ENCODE measurements at places on chromosomes 16 and 17.

DNA sequence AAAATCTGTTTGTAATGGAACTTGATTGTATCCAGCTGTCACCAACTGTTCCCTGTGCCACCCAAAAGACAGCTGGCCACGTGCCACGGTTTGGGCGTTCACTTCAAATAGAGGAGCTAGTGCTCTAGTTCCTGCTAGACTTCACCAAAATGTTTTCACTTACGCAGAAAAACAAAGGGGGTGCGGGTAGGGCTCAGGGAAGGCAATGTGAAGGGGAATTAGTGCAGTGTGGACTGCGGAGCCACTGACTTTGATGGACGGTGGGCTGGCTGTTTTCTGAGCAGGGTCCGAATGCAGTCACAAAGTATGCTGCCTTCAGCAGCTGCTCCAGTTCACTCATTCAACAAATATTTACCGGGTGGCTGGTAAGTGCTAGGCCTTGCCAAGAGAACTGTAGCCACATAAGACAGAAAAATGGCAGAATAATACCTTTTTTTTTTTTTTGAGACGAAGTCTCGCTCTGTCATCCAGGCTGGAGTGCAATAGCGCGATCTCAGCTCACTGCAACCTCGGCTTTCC lies 7.6 kb upstream of the CYTH1 start:
- DNase-seq, result peak; percentile 68

DNA sequence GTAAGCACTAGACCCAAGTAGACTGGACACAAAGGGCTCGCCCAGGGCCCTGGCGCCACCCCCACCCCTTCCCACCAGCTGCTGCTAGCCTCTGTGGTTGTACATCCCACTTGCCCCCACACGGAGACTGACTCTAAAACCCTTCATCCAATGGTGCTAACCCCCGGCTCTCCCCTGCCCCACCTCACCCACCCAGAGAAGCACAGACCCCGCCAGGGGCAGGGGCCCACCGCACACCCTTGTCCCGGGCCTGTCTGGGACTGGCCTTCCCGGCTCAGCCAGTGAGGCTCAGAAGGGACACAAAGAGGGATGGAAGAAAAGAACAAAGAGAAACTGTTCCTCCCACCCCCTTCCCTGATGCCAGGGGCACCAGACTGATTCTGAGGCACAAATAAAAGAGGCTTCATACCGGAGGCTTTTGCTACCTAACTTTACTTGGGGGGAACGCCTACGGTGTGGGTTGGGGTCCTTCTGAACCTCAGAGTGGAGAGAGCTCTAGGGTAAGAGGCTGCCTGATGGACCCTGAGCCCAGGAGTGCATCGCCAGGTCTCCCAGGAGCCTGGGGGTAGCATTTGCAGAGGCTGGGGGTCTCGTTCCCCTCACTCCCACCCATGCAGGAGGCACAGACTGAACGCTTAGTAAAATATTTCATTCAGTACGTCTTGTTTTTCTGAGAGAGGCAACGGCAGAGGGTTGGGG lies 8.2 kb downstream of the CORO6 start:
- DNase-seq, result no peak

- DNase-seq, result peak; percentile 90
Observed at GRCh38 chr17:44066204-44066930, at the start of gene LSM12. TSS of gene LSM12 (minus strand) at chr17:44066671. CDS start at chr17:44066587, 84 bp downstream.

GRCh38 chr16:69039333-69039941 lies 66.0 kb upstream of the HAS3 start:
- DNase-seq, result peak; percentile 71

DNA sequence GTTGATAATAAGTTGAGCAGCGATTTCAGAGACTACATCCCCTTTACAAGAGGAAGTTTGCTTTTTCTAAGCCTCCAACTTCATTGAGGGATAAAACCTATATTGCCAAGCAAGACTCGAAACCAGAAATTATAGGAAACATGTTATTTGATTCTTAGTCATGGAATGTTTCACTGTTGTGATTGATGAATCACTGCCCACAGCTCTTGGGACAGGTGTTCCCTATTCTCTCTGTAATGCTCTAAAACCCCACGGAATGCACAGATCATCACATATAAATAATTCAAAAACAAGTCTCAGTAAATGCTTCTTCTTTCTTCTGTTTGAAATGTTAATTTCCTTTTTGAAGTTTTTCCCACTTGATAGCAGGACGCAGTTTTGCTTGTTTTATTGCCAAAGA lies 809.5 kb upstream of the GOT2 start:
- DNase-seq, result peak; percentile 70

GRCh38 chr17:76049836-76050537 lies 22.3 kb downstream of the SRP68 start:
- no peak for DNase-seq

GRCh38 chr16:28258567-28258966 lies 33.8 kb upstream of the SBK1 start:
- DNase-seq, result peak; percentile 8

DNA sequence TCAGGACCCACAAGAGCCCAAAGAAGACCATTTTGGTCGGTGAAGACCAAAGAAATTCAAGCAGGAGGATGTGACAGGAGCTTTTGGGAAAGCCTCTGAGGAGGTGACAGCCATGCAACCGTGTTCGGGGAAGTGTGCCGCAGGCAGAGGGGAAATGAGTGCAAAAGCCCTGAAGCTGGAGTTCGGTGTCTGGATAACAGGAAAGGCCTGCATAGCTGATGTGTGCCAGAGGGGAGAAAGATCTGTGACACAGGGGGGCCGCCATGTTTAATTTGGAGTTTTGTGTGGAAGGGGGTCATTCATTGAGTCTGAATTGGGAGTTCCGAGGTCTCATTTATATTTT lies 870 bp upstream of the ZC3H7A start:
- DNase-seq, result peak; percentile 33

DNA sequence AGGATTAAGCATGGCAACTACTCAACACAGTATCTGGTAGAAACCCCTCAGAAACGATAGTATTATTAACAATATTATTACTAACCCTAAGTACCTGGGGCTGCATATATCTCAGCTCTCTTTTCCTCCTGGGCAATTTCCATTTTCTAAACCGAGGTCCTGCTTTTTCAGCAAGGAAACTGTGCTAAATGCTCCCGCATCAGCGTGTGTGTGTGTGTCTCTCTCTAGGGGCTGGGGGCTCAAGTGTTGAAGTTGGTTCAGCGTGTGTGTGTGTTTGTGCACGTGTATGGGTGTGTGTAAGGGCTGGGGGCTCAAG lies 169.3 kb upstream of the MAF start:
- DNase-seq, result no peak

DNA sequence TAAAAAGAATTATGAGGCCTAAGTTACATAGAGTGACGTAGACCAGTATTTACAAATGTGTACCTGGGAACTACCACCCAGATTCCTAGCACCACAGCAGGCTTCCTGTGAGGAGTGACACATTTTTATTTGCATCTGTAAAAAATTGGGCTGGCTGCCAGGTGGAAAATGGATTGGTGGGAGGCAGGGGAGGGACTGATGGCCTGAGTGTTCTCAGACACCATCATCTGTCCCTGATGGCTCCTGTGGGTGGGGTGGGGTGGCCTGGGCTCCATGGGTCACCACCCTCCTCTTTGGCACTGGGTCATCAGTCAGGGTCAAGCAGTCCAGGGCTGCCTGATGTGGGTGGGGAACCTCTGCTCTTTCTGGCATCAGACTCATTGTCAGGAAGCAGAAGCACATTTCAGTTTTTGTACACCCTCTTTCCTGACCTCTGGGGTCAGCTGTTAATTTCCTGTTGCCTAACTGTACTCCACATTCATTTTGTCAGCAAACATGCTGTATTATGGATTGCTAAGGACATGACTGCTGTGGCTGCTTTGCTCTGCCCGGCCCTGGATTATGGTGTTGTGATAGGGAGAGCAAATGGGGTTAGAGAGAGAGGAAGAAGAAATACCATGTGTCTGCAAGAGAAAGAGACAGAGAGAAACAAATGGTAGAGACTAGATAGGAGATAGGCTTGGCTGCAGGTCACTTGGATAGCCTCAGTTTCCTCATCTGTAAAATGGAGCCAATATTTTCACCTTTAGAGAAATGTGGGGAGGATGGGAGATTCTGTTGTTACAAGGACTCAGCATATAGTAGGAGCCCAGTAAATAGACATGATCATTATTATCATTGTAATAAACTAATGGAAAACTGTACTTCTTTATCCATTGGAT lies 11.6 kb upstream of the MFAP4 start:
- peak; percentile 74 for DNase-seq

DNA sequence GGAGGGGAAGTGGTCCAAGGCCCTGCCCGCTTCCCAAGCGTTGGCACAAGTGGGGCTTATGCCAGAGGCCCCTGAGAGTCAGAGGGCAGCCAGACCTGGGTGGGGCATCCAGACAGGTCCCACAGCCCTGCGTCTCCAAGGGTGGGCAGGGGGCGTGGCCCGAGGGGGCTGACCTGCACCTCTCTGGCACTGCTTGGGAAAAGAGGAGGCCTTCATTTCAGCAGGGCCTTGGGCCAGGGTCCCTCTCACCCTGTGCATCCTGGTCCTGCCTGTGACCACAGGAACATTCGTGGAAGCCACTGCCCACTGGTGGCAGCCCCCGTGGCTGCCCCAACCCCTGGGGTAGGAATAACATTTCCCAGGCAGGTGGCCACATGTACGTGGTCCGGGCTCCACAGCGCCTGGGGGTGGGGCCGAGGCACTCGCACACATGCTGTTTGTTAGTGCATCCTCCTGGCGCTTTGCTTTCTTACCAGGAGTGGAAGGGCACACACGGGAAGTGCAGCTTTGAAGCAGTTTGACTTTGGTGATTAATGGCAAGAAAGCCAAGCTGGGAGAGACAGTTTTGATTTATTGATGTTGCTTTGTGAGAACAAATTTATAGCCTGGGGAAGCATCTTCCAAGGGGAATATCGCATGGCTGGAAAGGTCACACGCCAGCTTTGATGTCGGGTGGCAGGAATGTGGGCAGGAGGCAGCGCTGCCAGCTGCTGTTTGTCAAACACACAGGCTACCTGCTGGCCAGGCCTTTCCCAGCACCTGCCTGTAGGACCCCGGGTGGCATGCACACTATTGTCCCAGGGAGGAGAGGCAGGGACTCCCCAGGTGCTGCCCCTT lies 4.3 kb downstream of the CENPX start:
- DNase-seq, result no peak

GRCh38 chr17:72955391-72956140 lies 136.9 kb downstream of the SLC39A11 start:
- DNase-seq, result no peak

DNA sequence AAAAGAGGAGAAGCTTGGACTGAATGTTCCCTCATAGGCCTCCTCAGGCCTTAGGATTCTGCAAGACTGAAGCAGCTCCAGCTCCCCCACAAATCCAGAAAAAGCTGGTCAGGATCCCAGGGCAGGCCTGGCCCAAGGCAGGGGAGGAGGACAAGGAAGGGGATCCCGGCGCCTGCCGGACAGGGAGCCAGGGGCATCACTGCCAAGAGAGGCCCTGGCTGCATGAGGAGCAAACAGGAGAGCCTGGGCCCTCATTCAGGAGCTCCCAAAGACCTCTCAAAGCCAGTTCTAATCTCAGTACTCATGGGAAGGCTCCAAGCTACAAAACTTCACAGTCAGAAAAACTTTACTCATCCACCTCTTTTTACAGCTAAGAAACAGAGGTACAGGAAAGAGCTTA lies 67.3 kb downstream of the ZNF423 start:
- DNase-seq, result peak; percentile 62

GRCh38 chr16:23408823-23409298 lies 44.1 kb downstream of the COG7 start:
- DNase-seq, result peak; percentile 66

DNA sequence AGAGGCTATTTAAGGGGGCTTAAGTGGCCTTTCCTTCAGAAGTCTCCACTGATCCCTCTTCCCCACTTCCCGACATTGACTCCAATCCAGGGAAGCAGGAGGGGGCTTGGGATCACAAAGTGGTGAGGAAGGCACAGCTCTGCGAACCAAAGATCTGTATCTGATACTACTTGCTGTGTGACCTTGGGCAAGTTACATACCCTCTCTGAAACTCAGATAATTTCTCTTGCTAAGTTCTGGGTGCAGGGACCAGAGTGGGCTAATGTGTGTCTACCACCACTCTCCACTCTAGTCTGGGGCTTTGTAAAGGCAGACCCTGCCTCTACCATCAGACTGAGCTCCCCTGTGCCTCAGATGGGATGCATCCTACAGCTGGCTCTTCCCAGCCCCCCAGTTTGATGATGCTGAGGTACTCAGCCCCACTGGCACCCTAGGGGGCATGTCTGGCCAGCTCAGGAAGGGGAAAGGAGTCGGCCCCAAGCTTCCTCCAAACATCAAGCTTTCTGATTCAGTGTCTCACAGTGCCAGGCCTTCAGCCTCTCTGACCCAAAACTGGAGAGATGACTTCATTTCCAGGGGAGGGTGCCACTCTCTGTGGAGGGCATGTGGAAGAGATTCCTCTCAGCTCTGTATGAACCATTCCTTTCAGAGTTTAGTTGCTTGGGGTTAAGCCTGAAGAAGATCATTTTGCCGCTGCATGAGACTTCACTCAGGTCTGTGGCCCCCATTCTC lies 10.9 kb downstream of the DLX4 start:
- DNase-seq, result no peak

- DNase-seq, result no peak
Observed at GRCh38 chr16:81581107-81581506, 136.5 kb downstream of the CMIP start.

GRCh38 chr16:1713933-1714332 lies 7.9 kb downstream of the MAPK8IP3 start:
- DNase-seq, result no peak

GRCh38 chr17:78661093-78661770 lies 84.0 kb upstream of the DNAH17 start:
- no peak for DNase-seq

DNA sequence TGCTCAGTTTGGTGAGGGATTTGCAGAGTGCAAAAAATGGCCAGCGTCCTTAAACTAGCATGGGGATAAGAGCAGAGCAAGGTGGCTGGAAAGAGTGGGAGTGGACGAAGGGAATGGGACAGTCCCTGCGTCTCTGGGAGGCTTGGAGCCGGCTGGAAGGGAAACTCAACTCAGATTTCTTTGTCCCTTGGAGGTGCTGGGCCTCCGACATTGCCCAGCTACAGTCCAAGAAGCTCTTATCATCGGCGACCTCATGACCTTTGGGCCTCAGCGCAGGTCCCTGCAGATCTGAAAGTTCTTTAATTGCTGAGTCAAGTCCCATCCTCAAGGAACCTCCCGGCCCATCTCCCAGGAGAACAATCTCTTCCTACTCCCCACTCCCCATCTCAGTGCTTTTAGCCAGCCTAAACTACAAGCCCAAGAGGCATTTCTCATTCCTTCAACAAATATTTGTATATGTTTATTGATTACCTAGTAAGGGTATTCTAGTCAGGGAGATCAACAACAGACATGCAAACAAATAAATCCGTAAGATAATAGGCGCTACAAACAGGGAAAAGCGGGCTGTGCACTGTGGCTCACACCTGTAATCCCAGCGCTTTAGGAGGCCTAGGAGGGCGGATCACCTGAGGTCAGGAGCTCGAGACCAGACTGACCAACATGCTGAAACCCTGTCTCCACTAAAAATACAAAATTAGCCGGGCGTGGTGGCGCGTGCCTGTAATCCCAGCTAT lies 985 bp upstream of the TMEM107 start:
- DNase-seq, result no peak

GRCh38 chr17:2442166-2442565 lies 41.3 kb upstream of the MNT start:
- DNase-seq, result no peak

GRCh38 chr17:64085650-64086005 lies 44.3 kb downstream of the ERN1 start:
- DNase-seq, result no peak

Measured in cardiac fibroblast (primary cell).